ENCODE measurements at places on chromosomes 4 and X.

GRCh38 chrX:16788477-16788876 is 2.2 kb downstream of the TXLNG start:
- no peak for DNase-seq

GRCh38 chrX:83008415-83008814 is 499.7 kb upstream of the POU3F4 start:
- no peak for DNase-seq

GRCh38 chr4:7073526-7074390 is 5.9 kb upstream of the GRPEL1 start:
- DNase-seq: no peak

DNA sequence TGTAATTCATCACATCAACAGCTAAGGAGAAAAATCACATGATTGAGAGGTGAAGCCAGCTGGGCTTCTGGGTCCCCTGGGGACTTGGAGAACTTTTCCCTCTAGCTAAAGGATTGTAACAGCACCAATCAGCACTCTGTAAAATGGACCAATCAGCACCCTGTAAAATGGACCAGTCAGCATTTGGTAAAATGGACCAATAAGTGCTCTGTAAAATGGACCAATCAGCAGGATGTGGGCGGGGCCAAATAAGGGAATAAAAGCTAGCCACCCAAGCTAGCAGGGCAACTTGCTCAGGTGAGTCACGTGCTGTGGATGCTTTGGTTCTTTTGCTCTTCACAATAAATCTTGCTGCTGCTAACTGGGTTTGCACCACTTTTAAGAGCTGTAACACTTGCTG is 1248.3 kb downstream of the PCDH18 start:
- DNase-seq: no peak

DNA sequence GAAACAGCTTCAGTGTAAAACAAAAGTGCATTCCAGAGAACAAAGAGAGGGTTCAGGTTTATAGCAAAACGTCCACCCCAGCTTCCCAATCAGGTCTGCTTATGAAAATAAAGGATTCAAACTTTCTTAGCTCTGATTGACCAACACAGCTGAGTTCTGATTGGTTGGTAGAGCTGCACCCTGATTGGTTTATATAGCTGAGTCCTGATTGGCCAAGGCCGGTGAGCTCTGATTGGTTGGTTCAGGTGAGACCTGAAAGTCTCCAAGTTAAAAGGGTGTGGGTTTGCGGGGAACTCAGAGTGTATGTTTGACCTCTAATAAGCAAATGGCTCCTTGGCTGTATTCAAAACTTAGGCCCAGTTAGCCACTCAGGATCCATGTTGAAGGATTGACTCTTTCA is 20.9 kb downstream of the CLRN2 start:
- DNase-seq: no peak

- peak; percentile 52 for DNase-seq
These were observed 50.8 kb upstream of the TRIM2 start for GRCh38 chr4:153153339-153153871.

DNA sequence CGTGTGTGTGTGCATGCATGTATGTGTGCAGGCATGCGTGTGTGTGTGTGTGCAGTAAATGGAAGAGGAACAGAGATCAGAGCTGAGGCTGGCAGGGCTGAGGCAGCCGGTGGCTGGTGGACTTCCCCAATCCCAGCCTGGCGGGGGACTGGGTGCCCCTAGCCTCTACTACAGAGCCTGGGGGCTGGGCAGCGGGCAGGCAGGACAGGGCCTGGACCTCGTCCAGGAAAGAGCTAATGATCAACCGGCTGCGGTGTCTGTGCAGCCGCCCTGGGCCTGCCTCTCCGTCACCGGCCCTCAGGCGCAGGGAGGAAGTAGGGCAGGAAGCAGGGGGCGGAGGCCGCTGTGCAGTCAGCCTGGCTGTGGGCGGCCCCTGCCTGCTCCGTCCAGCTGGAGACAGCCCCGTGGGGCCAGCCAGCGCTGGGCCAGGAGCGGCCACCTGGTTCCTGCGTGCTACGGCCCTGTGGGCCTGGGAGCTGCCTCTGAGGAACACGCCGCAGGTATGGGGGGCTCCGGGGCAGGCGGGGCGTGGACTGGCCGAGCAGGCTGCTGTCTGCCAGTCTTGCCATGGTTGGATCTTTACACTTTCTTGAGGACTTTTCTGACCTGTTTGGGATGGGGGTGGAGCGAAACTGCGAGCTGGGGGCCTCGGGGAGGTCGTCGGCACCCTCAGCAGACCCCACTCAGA is at the start of gene SH3TC1:
SH3TC1 (plus strand) TSS at position 385 of the 688 bp plus-strand sequence. CDS start 5,905 bp downstream, outside the sequence.
- no peak for DNase-seq

- no peak for DNase-seq
These were observed 1.9 kb downstream of the SHOX start for GRCh38 chrX:632366-633042.

GRCh38 chr4:156248917-156249316 is 295.3 kb upstream of the CTSO start:
- DNase-seq: no peak

GRCh38 chrX:38768079-38768478 is 33.2 kb upstream of the MID1IP1 start:
- no peak for DNase-seq

GRCh38 chr4:105558277-105558676 is 5.9 kb downstream of the ARHGEF38 start:
- DNase-seq: no peak

- DNase-seq: no peak
These were observed 188.3 kb upstream of the RPS6KA3 start for GRCh38 chrX:20455001-20455400.

GRCh38 chr4:45172636-45173035 is 446.3 kb upstream of the GNPDA2 start:
- no peak for DNase-seq

GRCh38 chrX:52574416-52575275 is 57.8 kb upstream of the XAGE1B start:
- DNase-seq: peak; percentile 1

- no peak for DNase-seq
These were observed 253.2 kb upstream of the AR start for GRCh38 chrX:67290489-67291220.

DNA sequence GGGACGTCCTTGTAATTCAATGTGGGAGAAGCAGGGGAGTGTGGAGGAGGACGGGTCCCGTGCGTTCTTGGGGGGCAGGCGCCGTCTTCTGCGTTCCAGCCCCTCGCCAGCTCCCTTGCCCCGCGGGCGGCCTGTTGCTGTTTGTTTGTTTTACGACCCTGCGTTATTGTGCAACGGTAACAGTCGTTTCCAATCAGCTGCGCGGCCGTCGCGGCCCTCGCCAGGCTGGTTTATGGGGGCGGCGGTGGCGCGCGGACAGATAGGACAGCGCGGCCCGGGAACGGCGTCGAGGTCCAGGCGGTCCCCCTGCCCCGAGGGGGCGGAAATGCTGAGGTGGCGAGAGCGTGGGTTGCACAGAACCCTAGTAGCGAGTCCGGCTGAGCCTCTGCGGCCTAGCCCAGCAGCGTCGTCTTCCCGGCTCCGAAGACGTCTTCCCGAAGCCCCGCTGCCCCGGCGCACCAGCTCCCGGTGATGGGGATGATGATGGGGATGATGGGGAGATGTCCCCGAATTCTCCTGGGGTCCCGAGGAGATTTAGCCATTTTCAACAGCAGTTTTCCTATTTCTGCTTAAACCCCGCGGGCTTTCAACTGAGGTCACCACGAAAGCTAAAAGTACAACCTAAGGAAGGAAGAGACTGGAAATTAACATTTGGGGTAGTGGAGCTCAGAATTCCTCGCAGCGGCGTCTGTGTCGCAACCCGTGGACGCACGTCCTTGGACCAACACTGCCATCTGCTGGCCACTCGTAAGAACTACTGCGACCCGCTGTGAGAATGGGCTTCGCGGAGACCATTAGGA is 4.8 kb downstream of the PDGFRA start:
- DNase-seq: peak; percentile 45

DNA sequence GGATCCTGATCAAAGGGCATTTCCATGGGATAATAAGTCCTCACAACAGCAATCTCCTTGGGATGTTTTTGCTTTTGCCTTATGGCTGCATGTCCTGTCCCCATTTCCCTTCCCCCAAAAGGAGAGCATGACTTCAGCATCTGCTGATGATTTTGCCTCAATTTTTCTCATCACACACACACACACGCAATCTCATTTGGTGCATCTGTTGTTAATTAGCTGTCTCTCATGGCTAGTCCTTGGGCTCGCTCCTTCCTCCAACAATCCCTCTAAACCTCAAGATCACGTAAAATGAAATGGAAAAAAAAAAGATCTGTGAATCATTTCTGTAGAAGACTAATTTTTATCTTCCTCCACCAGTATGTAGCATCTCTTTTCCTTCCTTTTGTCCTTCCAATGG is 153.6 kb downstream of the RBMX2 start:
- DNase-seq: no peak

- no peak for DNase-seq
These were observed 23.8 kb upstream of the KIAA0232 start for GRCh38 chr4:6758728-6759127.

DNA sequence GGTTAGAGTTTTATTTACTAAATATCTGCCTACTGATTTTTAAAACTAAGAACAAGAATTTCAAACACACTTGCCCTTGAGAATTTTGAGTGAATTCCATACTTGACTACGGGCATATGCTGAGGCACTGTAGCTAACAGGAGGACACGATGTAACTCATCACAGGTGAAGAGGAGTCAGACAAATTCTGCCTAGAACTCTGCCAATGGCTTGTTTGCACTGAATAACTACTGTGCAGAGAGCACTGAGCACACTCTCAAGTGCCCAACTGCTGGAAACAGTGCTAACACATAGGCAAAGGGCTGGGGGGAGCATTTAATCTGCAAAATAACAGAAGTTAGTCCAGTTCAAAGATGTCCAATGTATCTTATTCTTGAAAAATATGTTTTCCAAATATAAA is 104.4 kb downstream of the WDFY3 start:
- DNase-seq: no peak

DNA sequence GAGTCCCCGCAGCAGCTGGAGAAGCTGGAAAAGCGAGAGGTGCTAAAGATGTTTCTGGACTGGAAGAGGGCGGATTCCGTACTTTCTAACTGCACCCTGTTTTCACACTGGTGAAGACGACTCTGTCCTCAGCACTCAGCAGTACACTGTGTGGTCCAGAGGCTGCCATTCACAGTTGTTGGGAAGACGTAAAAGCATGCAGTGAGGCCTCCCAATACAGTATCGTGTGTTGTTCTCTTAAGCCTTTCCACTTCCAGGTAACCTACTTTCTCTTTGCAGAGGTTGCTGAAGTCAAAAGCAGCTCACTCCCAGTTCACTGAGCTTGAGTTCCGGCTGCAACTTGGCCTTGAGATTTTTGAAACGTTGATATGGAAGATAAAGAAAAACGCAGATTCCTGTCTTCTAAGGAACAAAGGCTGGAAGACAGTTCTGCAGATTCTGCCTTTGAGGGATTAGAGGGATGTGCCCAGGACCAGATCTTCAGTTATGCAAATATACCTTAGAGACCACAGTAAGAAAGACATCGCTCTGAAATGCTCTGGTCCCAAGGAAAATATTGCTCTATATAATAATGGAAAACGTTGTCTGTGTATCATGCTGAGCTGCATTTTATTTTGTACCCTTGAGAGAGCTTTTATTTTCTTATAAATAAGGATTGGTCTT is 540.9 kb downstream of the TRIML1 start:
- no peak for DNase-seq

DNA sequence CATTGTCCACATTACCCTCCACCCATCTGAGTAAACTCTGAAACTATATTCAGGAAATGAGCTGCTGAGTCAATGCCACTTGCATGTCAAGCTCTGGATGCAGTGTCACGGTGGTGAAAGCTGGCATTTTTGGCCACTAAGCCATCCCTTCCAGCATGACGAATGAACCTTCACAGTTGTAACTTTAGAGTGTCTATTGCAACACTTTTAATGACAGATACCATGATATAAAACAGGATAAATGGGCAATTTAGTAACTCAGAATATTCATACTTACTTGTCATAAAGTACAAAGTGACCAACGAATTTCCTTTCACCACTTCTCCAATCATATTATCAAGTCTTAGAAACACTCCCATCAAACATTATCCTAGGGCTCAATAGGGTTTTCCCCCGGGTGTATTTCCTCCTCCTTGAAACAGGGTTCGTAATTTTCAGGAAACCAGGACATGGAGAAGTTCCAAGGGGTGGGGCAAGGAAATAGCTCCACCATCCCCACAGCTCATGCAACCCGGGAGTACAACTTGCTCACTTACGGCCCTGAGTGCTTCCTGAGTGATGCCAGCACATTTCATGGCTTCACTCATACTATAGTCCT is 73.1 kb downstream of the MTHFD2L start:
- DNase-seq: no peak

DNA sequence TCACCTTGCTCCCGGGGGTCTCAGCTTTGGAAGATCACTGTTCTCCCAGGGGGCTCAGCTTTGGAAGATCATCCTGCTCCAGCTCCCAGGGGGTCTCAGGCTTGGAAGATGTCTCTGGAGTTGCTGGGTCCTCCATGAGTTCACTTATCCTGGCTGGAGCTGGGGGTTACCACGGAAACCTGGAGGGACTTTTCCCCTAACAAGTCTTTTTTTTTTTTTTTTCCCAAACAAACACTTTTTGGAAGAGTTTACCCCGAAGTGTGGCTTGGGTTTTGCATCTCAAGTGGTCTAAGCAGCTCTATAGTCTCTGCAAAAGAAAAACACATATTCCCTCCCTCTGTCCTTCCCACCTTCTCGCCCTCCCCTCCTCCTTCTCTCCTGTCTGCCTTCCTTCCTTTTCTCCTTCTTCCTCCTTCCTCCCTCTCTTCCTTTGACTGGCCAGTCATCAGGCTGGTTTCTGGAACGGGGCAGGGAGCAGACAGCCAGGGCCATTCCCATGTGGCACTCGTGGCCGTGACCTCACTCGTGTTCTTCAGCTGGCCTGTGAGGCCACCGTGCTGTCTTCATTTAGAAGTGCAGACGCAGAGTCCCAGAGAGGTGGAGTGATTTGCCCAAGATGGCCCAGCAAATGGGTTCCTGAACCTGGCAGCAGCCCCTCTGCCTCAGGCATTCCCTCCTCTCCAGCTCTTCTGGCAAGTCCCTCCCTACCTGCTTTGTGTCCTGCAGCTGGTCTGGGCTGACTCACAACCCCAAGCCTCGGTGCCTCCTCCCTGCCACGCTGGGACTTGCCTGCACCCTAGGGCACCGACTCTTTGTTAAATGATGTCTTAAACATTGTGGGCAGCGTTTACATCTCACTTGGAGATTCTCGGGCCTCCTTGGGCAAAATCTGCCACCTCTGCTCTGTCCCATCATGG is 25.9 kb upstream of the HMX1 start:
- no peak for DNase-seq

DNA sequence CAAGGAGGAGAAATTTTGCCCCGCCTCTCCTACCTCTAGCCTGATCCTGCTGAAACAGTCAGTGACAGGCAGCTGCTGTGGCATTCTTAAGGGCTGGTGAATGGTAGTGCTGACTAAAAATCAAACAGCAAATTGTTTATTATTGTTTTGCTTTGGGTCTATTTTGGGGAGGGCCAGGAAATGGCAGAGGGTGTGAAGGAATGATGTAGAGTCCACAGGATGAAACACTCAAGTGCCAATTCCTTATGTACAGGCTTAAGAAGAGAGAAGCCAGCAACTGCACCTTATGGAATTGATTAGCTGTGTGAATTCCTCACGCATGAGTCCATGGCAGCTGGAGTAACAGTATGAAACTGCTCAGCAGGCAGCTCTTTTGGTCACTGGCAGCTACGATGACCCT is 39.7 kb downstream of the VEGFC start:
- no peak for DNase-seq

- no peak for DNase-seq
These were observed 97.5 kb upstream of the GATB start for GRCh38 chr4:151858356-151858755.

Data from NCI-H510A (cell line).